ENCODE measurements at places on chromosomes 7 and 10. TPM values are rescaled to one million over a fixed set of nuclear protein-coding genes. Genes with fewer than 3 reads are reported as not detected.

The VPS26A gene
- 33.7 TPM for total RNA-seq

DNA sequence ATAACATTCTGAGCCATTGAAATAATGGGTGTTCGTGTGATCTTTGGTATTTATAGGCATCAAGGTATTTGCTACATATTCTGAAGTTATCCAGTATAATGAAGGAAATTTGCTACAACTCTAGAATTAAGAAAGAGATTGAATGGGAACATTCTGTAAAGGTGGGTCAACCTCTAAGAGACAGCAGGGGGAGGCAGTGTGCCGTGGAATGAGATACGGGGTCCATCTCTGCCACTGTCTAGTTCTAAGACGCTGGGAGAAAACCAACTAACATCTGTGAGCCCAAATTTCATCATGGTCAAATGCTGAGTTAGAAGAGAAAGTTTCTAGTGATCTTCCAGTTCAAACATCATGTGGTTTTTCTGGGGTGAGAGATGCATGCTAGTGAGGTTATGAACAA is 368.9 kb downstream of the SORCS1 start:
- no peaks in the 10 kb centered on the region for H3K27me3 ChIP-seq
- H3K4me1 ChIP-seq = no peaks in the 10 kb centered on the region
- H3K27ac ChIP-seq = no peak overlapping the region
- no peak for DNase-seq
- no peak overlapping the region for H3K4me3 ChIP-seq

DNA sequence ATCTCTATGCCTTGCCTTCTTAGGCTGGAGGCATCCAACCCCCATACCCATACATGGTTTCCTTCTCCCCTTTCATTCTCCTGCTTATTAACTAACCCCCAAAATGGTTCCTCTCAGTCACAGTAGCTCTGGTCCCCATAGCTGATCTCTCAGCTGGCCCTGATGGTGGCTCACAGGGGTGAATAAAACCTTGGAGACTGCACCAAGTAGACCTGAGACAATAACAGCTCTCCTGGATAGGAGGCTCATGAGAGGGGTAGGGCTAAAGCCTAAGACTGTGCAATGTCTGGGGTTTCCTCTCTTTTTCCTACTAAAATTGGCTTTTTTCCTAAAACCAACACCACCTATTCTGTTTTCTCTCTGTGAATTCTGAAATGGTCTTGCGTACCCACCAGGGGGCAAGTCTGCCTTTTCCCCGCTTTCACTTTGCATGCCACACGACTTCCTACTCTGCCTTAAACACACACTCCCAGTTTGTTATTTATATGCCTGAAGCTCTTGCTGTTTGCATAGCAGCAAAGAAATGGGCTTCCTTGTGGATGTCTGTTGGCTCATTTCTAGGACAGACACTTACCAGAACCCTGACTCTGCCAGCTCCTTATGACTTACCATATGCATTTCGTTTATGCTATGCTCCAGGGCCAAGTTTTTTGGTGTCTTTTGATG is 18.4 kb upstream of the PON1 start:
- no peak overlapping the region for H3K4me3 ChIP-seq
- no peaks in the 10 kb centered on the region for H3K36me3 ChIP-seq
- DNase-seq = no peak
- H3K27ac ChIP-seq = no peak overlapping the region
- H3K27me3 ChIP-seq = no peaks in the 10 kb centered on the region
- no peaks in the 10 kb centered on the region for H3K4me1 ChIP-seq

- DNase-seq = no peak
- no peak overlapping the region for H3K27ac ChIP-seq
- H3K4me3 ChIP-seq = no peak overlapping the region
- H3K27me3 ChIP-seq = no peaks in the 10 kb centered on the region
- peaks cover 25% of the 10 kb centered on the region for H3K36me3 ChIP-seq
Observed at GRCh38 chr10:73439605-73440312, 6.4 kb upstream of the MSS51 start.

The ANKRD22 gene
- total RNA-seq = not detected

GRCh38 chr10:95308389-95309302 is 17.8 kb upstream of the PDLIM1 start:
- H3K27me3 ChIP-seq = no peaks in the 10 kb centered on the region
- H3K4me3 ChIP-seq = no peak overlapping the region
- H3K36me3 ChIP-seq = no peaks in the 10 kb centered on the region

DNA sequence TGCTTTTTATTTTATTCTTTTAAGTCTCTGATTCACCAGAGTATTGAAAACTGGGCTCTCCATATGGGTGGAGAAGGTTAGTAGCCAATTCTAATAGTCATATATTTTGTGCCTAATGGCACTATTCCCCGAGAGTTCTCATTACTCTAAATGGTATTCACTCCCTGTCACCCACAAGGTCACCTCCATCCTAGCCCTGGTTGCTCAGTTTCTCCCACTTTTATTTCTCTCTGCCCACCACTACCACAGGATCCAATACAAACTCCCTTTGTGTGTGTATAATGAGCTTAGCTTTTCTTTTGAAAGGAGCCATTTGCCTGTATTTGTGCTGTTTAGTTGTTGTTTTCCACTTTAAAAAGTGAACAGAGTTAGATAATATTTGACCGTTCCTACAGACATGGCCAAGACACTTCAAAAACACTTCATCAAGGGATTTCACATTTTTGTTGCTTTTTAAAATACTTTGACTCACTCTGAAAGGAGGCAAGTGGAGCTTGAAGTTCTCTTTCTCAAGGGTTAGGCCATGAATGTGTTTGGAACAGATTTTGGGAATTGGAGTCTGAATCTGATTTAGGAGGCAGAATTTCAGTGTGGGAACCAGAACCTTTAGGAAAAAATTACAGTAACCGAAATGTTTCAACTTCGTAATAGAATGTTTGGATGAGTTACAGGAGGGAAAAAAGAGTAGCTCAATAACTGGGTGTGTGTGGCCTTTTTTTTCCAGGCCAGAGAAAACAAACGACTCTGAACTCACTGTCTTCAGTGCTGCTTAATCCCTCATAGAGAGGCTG is 321.3 kb downstream of the BICC1 start:
- no peak overlapping the region for H3K4me3 ChIP-seq
- H3K36me3 ChIP-seq = no peaks in the 10 kb centered on the region
- no peaks in the 10 kb centered on the region for H3K27me3 ChIP-seq
- no peak overlapping the region for H3K27ac ChIP-seq
- no peaks in the 10 kb centered on the region for H3K4me1 ChIP-seq

The HOXA11 gene
- not detected for total RNA-seq

DNA sequence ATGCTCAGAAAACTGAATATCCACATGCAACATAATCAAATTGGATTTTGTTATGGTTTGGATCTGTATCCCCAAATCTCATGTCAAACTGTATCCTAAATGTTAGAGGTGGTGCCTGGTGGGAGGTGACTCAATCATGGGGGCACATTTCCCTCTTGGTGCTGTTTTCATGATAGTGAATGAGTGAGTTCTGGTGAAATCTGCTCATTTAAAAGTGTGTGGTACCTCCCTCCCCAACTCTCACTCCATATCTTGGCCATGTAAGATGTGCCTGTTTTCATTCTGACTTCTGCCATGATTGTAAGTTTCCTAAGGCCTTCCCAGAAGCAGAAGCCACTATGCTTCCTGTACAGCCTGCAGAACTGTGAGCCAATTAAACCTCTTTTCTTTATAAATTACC is 239.6 kb upstream of the KLF14 start:
- no peak overlapping the region for H3K4me3 ChIP-seq
- H3K27ac ChIP-seq = no peak overlapping the region
- no peaks in the 10 kb centered on the region for H3K4me1 ChIP-seq
- DNase-seq = no peak

GRCh38 chr10:78215645-78216044 is 182.0 kb downstream of the RPS24 start:
- no peak for DNase-seq
- no peaks in the 10 kb centered on the region for H3K4me1 ChIP-seq
- no peak overlapping the region for H3K4me3 ChIP-seq
- no peak overlapping the region for H3K27ac ChIP-seq
- no peaks in the 10 kb centered on the region for H3K27me3 ChIP-seq
- H3K36me3 ChIP-seq = no peaks in the 10 kb centered on the region

GRCh38 chr10:61669161-61669725 is 6.5 kb downstream of the CABCOCO1 start:
- H3K27ac ChIP-seq = no peak overlapping the region
- no peak overlapping the region for H3K4me3 ChIP-seq
- H3K4me1 ChIP-seq = no peaks in the 10 kb centered on the region
- H3K27me3 ChIP-seq = no peaks in the 10 kb centered on the region

DNA sequence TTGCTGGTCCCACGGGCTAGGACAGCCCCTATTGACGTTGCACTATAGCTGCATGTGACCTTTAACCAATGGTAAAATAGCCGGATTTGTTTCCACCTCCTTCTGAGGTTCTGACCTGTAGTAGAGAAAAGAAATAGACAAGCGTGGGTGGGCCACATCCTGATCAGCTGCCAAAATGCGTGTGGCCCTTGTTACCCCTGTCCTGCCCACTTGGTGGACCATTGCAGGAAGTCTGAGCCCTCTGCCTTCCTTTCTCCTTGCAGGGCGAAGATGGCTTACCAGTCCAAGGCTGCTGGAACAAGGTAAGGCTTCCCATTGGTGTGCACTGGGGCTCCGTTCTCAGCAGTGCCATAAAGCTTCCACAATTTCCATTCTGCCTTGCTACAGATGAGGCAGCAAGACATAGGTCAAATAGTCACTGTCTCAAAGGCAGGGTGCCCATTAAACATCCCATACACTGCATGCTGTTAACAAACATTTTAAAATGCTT is 95.9 kb upstream of the MACROH2A2 start:
- no peaks in the 10 kb centered on the region for H3K4me1 ChIP-seq
- no peak overlapping the region for H3K4me3 ChIP-seq
- no peak for DNase-seq
- H3K27me3 ChIP-seq = no peaks in the 10 kb centered on the region

The CDCA7L gene
- total RNA-seq = 46.7 TPM

GRCh38 chr7:100676501-100677306 is 3.2 kb downstream of the GNB2 start:
- peaks cover 5% of the 10 kb centered on the region for H3K36me3 ChIP-seq
- no peaks in the 10 kb centered on the region for H3K4me1 ChIP-seq
- DNase-seq = no peak
- H3K4me3 ChIP-seq = peak overlapping the region; percentile 60
- no peaks in the 10 kb centered on the region for H3K27me3 ChIP-seq

The GJD4 gene
- total RNA-seq = not detected

DNA sequence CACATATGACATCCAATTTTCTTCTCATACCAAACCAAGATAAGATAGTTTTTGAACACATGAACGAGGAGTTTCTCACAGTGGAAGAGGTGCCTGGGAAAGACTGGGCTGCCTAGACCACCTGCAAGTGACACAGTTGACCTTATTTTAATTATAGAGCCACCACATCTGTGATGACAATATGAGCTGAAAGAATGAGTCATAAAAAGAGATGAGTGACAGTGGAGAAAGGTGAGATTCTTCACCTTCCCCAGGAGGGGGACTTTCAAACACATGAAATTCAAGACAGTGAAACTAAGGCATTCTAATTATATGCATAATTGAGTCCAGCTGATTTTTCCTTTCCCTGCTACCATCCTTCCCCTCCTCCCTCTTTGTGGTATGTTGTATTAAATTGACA is 475.5 kb downstream of the NXPH1 start:
- DNase-seq = no peak
- H3K4me3 ChIP-seq = no peak overlapping the region
- H3K4me1 ChIP-seq = no peaks in the 10 kb centered on the region
- no peaks in the 10 kb centered on the region for H3K27me3 ChIP-seq

DNA sequence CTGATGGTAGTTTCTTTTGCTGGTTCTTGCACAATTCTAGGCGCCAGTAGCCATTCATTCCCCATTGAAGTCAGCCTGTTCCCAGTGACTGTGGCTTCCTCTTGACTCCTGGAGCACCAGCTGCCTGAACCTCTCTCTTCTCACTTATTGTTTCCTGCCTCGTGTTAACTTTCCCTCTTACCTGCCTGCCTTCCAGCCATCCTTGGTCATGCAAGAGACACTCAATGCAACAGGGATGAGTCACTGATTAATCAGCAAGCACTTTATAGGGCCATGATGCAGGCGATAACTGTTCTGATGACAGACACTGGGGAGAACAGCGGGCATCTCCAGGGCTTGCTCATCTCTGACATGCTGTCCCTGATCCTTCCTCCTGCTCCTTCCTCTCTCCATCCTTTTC is 122.0 kb downstream of the PLCE1 start:
- no peak overlapping the region for H3K4me3 ChIP-seq
- DNase-seq = no peak
- H3K27me3 ChIP-seq = no peaks in the 10 kb centered on the region
- H3K36me3 ChIP-seq = no peaks in the 10 kb centered on the region
- H3K27ac ChIP-seq = no peak overlapping the region

- peak; percentile 61 for DNase-seq
- H3K4me1 ChIP-seq = peaks cover 52% of the 10 kb centered on the region
- H3K27ac ChIP-seq = peak overlapping the region; percentile 41
- no peaks in the 10 kb centered on the region for H3K36me3 ChIP-seq
- H3K4me3 ChIP-seq = peak overlapping the region; percentile 33
Observed at GRCh38 chr7:142714375-142714774, 34.9 kb upstream of the PRSS1 start.

- H3K27me3 ChIP-seq = no peaks in the 10 kb centered on the region
- no peaks in the 10 kb centered on the region for H3K36me3 ChIP-seq
- H3K4me1 ChIP-seq = no peaks in the 10 kb centered on the region
- no peak overlapping the region for H3K27ac ChIP-seq
Observed at GRCh38 chr7:113649556-113649955, 269.3 kb downstream of the PPP1R3A start.

- no peak overlapping the region for H3K4me3 ChIP-seq
- H3K36me3 ChIP-seq = no peaks in the 10 kb centered on the region
- no peak overlapping the region for H3K27ac ChIP-seq
- H3K4me1 ChIP-seq = no peaks in the 10 kb centered on the region
Observed at GRCh38 chr7:10708447-10708846, 265.2 kb upstream of the PHF14 start.

DNA sequence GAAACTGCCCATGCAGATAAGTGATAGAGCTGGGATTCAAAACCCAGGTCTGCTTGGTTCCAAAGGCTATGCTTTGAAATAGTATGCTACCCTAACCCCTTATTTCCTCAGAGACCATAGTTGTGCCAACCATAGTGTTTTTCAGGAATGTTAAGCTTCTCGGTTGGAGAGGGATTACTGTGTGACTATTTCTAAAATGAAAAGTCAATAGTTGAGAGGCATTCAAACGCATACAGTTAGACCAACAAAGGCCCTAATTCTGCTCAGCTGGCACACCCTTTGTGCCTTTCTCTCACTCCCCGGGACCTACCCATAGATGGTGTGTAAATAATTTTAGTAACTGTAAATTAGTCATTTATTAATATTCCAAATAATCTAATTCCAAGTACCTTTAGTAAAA is 64.6 kb upstream of the RNF148 start:
- H3K27me3 ChIP-seq = no peaks in the 10 kb centered on the region
- no peaks in the 10 kb centered on the region for H3K36me3 ChIP-seq
- no peak overlapping the region for H3K4me3 ChIP-seq
- no peaks in the 10 kb centered on the region for H3K4me1 ChIP-seq
- DNase-seq = no peak

The PRPS1L1 gene
- not detected for total RNA-seq

GRCh38 chr10:127736915-127737562 is at the start of gene FOXI2:
TSS of gene FOXI2 (plus strand) at chr10:127737185. CDS start at chr10:127737274, 89 bp downstream.
- no peak within 1 kb of the TSS for H3K4me3 ChIP-seq
- DNase-seq = no peak
- no peaks in the 10 kb centered on the region for H3K36me3 ChIP-seq
- no peak within 1 kb of the TSS for H3K27ac ChIP-seq

The AKR1C4 gene
- total RNA-seq = not detected

The KCNMA1 gene
- total RNA-seq = not detected

The HMX3 gene
- not detected for total RNA-seq

Data from naive thymus-derived CD4-positive, alpha-beta T cell (primary cell).